ENCODE measurements at places on chromosomes 12 and 14. TPM values are rescaled to one million over a fixed set of nuclear protein-coding genes. Genes with fewer than 3 reads are reported as not detected.

Gene FAIM2
- total RNA-seq = 12.0 TPM

DNA sequence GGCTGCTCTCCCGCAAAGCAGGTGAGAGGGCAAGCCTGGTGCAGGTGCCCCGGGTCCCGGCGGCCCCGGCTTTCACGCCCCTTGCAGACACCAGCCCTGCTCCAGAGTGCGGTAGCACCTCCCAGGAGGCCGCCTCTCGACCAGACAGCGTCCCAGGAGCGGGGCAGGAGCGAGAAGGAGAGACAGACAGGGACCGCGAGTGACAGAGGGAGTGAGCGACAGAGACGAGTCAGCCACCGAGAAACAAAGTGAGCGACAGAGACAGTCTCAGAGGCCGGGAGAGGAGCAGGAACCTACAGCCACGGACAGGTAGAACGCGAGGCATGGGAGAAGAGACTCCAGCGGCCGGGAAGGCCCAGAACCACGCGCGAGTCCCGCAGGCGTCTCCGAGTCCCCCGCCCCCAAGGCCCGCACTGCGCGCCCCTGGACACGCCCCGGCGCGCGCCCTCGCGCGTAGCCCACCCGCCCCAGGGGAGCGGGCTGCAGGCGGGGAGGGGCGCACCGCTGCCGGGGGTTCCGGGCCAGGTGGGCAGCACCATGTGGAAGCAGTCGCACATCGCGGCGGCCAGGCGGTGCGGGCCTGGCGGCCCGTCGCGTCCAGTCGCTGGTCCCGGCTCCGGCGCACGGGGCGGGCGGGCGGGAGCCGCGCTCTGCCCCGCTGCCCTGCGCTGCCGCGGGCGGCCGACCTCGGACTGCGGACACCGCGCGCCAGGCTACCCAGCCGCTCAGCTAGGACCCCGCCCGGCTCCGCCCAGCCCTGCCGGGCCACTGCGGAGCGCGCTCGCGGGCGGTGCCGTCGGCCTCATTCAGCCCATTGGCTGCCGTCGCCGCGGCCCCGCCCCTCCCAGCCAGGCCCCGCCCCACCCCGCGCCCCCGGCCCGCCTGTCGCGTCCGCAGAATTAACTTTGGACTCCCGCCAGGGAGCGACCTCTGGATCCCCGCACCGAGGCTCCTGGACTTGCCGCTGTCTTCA is at the start of gene AHNAK2:
AHNAK2 (minus strand) TSS at position 694 of the 973 bp plus-strand sequence; CDS start at position 557, 137 bp downstream.
- no peak within 1 kb of the TSS for H3K27ac ChIP-seq
- H3K4me3 ChIP-seq = peak within 1 kb of the TSS; percentile 34
- H3K27me3 ChIP-seq = no peaks in the 10 kb centered on the region
- peaks cover 26% of the 10 kb centered on the region for H3K4me1 ChIP-seq
- H3K36me3 ChIP-seq = no peaks in the 10 kb centered on the region

Gene DNAJC22
- total RNA-seq = 4.3 TPM

DNA sequence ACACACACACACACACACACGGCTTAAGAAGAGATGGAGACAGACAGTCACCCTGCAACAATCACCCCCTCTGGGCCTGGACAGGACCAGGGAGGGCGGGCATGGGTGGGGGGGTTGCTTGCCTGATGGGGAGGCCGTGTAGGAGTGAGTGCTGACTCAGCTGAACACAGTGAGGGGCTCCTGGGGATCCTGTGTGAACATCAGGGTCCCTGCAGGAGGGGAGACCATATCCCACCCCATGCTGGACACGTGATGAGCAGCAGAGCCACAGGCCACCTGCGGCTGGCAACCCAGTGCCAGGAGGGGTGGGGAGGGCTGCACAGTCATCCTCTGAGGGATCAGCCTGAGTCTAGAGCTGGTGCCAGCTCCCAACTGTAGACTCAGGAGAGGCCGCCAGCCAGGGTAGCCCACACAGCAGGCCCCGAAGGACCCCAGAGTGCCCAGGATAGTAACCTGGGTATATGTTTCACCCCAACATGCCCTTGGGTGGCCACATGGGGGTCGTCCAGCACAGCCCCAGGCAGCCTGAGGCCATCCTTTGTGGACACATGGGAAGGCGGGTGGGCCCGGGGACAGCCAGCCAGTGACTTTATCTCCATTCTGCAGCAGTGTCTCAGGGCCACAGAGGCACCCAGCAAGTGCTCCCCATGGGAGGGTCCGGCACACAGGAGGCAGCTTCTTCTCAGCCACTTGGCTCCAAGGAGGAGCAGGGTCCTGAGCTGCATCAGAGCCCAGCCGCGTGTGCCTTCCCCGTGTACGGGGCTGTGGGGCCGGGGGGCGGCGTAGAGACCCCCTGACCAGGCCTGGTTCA is 73.7 kb upstream of the SFSWAP start:
- no peak overlapping the region for H3K4me3 ChIP-seq
- DNase-seq = no peak
- H3K27me3 ChIP-seq = peaks cover 7% of the 10 kb centered on the region
- H3K36me3 ChIP-seq = no peaks in the 10 kb centered on the region
- no peaks in the 10 kb centered on the region for H3K4me1 ChIP-seq

DNA sequence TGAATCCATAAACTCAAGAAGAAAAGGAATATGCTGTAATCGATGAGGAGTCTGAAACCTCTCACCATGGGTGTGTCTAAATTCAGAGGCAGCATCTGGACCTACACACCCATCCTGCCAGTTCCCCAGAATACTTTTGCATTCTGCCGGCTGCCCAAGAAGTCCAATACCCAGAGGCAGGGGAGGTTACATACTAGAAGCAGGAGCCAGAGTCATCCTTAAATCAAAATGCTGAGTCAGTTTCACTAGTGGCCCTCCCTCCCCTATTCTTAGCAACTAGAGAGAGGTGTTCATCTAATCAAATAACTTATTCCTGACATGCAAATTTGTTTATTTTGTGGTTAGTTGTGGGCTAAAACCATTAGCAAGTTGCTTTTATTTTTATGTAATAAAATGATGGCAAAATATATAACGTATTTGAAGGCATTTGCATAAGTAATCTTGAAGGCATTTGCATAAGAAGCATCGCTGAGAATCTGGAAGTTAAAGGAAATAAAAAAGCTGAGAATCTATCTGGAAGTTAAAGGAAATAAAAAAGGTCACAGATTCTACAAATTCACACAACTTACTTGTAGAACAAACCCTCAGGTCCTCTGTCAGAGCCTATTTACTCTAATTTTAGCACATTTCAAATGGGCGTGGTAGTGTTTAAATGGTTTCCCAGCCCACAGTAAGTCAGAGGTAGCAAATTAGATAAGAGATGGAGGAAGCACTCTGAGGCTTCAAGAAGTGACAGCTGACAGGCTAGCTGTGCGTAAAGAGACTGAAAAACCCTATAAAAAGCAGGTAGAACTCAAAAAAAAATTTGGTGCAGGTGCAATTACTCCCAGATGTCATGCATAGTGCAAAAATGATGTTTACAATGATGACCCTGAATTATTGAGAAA is 7.8 kb downstream of the BHLHE41 start:
- H3K36me3 ChIP-seq = no peaks in the 10 kb centered on the region
- no peak overlapping the region for H3K4me3 ChIP-seq
- no peaks in the 10 kb centered on the region for H3K4me1 ChIP-seq
- DNase-seq = no peak
- H3K27me3 ChIP-seq = no peaks in the 10 kb centered on the region

- no peak overlapping the region for H3K4me3 ChIP-seq
- no peaks in the 10 kb centered on the region for H3K27me3 ChIP-seq
- H3K4me1 ChIP-seq = no peaks in the 10 kb centered on the region
Observed at GRCh38 chr12:86712425-86712843, 456.2 kb upstream of the MGAT4C start.

DNA sequence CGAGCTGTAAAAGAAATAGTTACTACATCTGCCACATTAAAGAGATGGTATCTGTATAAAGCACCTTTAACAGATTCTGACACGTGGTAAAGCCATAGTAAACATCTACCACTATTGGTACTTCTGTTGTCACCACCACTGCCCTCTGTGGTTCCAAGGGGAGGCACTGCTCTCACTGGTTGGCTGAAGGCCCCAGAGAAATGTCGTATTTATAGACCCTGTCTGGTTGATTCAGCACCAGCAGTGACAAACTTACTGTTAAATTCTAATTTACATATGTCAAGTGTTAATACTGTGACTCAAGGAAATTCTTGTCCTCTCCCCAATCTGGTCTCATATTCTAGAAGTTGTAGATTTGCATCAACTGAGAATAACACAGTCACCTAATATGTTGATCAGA is 281.1 kb downstream of the ERC1 start:
- no peaks in the 10 kb centered on the region for H3K4me1 ChIP-seq
- H3K27ac ChIP-seq = no peak overlapping the region
- no peak overlapping the region for H3K4me3 ChIP-seq

- H3K4me3 ChIP-seq = no peak overlapping the region
- no peaks in the 10 kb centered on the region for H3K36me3 ChIP-seq
- no peaks in the 10 kb centered on the region for H3K4me1 ChIP-seq
- DNase-seq = no peak
- H3K27me3 ChIP-seq = no peaks in the 10 kb centered on the region
Observed at GRCh38 chr12:95574799-95575452, 23.6 kb upstream of the USP44 start.

DNA sequence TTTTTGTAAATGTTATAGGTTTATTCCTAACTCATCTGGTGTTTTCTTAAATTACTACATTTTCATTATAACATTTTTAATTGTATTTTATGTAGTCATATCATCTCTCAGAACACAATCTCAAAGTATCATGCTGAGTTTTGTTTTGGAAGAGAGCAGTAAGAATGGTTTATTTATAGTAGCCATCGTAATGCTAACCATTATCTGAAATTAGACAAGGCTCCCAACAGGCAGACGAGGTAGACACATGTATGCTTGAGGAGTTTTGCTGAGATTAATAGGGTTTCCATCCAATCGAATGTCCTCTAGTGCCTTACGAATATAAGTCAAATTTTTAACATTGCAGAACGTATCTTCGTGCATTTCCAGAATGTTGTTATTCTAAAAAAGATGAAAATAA is 9.0 kb upstream of the CCER1 start:
- H3K27ac ChIP-seq = no peak overlapping the region
- H3K4me3 ChIP-seq = no peak overlapping the region
- no peaks in the 10 kb centered on the region for H3K4me1 ChIP-seq
- no peaks in the 10 kb centered on the region for H3K36me3 ChIP-seq
- no peaks in the 10 kb centered on the region for H3K27me3 ChIP-seq

DNA sequence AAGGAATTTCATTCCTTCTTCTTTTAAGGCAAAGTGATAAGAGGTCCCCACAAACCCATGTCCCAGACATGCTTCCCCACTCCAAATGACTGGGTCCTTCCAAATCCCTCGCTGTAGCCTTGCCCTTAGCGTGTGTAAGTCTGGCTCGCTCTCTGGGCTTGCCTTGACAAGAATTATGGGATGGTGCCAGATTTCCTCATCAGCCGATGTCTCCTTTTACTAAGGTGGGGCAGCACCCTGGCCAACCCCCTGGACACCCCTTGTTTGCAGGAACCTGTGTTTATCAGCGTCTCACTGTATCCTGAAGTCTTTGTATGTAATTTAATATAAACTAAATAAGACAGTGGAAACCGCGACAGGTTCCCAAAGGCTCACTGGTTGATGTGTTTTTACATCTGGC is 493.3 kb downstream of the EGLN3 start:
- no peaks in the 10 kb centered on the region for H3K36me3 ChIP-seq
- DNase-seq = no peak
- H3K27me3 ChIP-seq = no peaks in the 10 kb centered on the region
- no peak overlapping the region for H3K4me3 ChIP-seq
- H3K4me1 ChIP-seq = no peaks in the 10 kb centered on the region

GRCh38 chr14:67999290-67999689 is 179.7 kb downstream of the RAD51B start:
- no peak for DNase-seq
- H3K36me3 ChIP-seq = no peaks in the 10 kb centered on the region
- no peak overlapping the region for H3K27ac ChIP-seq
- no peaks in the 10 kb centered on the region for H3K27me3 ChIP-seq
- H3K4me3 ChIP-seq = no peak overlapping the region
- no peaks in the 10 kb centered on the region for H3K4me1 ChIP-seq

DNA sequence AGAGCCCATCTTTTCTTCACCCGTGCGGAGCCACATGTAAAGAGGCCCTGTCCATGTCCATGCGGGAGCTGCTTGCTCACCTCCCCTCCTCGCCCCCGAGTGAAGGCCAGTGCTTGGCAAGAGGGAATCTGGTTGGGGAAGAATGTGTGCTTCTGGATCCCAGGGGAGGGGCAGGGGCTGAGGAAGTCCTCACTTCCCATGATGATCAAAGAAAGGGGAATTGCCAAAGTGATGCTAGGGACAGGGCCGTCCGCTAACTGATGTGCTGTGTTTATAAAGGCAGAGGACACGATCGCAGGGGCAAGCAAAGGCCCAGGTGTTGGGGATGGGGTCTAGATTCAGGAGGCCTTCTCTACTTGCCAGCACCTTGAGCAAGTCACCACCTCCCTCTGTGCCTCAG is 137.4 kb upstream of the PRMT8 start:
- no peak for DNase-seq
- H3K27me3 ChIP-seq = no peaks in the 10 kb centered on the region
- H3K27ac ChIP-seq = no peak overlapping the region
- no peaks in the 10 kb centered on the region for H3K4me1 ChIP-seq
- H3K36me3 ChIP-seq = no peaks in the 10 kb centered on the region

DNA sequence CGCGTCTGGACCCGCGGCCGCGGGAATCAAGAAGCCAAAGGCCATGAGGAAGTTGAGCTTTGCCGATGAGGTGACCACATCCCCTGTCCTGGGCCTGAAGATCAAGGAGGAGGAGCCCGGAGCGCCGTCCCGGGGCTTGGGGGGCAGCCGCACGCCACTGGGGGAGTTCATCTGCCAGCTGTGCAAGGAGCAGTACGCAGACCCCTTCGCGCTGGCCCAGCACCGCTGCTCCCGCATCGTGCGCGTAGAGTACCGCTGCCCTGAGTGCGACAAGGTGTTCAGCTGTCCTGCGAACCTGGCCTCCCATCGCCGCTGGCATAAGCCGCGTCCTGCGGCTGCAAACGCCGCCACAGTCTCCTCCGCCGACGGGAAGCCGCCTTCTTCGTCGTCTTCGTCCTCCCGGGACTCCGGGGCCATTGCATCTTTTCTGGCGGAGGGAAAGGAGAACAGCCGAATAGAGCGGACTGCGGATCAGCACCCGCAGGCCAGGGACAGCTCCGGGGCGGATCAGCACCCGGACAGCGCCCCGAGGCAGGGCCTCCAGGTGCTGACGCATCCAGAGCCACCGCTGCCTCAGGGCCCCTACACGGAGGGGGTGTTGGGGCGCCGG is 1.0 kb downstream of the INSM2 start:
- H3K27ac ChIP-seq = no peak overlapping the region
- DNase-seq = peak; percentile 40
- peak overlapping the region; percentile 41 for H3K4me3 ChIP-seq
- H3K27me3 ChIP-seq = no peaks in the 10 kb centered on the region
- H3K4me1 ChIP-seq = no peaks in the 10 kb centered on the region

Gene OASL
- total RNA-seq = 0.91 TPM

DNA sequence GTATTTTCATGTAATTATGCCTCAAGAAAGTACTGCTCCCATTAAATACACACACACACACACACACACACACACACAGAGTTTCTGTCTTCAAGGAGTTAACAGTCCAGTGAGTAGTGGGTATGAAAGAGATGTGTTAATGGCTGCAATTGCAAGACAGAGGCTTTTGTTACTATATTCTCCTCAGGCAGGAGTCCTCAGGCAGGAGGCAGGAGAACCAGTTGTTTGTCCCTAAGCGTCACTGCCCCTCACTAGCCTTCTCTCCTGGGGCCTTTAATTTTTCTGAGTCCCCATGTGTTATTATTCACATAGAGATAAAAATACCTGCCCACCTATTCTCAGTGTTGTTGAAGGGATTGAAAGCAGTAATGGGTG is 31.2 kb downstream of the DAD1 start:
- DNase-seq = no peak
- no peaks in the 10 kb centered on the region for H3K27me3 ChIP-seq
- no peak overlapping the region for H3K27ac ChIP-seq

All from prostate gland (tissue), 2 donors.